ENCODE measurements at places on chromosomes 2 and 18.

- DNase-seq = no peak
Observed at GRCh38 chr18:72869226-72870185, 1.7 kb upstream of the NETO1 start.

GRCh38 chr2:10883066-10883465 is 28.7 kb upstream of the KCNF1 start:
- DNase-seq = no peak

- no peak for DNase-seq
Observed at GRCh38 chr2:234420408-234420807, 76.5 kb downstream of the ARL4C start.

- DNase-seq = no peak
Observed at GRCh38 chr2:144504218-144504641, 15.7 kb downstream of the ZEB2 start.

GRCh38 chr2:27243391-27244130 is 19.3 kb downstream of the SLC30A3 start:
- DNase-seq = no peak

DNA sequence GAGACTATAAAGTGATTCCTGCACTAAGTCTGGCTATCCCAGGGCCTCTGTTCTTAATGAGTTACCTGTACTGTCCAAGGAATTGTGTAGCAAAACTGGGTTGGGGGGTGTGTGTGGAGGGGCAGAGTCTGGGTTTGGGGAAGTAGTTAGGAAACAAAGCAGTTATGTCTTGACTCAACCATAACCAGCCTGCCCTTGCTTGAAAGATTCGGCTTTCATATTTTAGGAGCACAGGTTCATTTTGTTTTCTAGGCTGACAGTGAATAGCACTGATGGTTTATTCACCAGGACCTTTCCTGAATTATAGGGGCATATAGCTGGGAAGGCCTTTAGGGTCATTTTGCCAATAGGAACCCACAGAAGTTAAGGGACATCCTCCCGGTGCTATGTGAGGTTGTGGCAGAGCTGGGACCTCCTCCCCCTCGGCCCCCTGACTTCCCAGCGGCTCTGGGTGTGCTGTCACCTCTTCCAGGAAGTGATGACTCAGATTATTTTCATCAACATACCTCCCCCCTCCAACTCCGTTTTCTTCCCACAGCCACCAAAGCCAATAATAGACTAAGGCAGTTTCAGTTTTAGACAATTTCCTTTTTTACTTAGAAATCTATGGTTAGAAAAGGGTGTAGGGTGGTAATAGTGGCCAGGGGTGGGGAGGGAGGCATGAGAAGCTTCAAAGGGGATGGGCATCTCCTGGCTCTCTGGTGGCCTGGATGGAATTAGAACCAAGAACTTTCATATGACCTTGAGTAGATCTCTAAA is 44.8 kb downstream of the SETBP1 start:
- no peak for DNase-seq

DNA sequence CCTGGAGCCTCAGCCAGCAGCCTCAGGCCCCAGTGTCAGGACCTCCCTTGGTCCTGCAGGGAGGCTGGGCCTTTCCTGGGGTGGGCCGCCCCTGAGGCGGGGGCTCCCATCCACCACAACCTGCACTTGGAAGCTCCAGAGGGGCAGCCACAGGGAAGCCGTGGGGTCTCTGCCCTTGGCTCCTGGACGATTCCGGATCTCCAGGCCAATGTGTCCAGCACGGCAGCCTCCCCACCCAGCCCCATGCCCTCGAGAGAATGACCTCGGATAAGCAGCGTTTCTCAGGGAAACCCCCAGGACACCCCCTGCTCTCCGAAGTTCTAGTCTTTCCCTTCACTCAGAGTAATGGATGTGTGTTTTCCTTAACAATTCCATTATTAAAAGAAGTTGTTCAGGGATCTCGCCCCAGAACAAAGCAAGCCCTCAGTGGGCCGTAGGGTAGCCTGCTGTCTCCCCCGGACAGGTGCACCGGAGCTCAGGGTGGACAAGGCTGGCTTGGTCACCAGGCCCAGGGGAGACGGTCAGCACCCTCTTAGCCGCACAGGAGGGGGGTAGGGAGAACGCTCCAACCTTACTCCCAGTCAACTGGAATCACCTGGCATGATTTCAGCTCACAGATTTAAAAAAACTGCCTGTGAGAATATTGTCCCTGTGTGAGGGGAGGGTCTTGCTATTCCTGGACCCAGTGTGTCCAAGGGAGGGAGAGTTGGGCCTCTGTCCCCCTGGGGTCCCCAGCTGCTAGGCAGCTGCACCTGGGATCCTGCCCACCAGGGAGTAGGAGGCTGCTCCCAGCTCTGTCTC is 72.2 kb upstream of the OTOS start:
- DNase-seq = no peak

GRCh38 chr2:18153741-18154140 is 275.3 kb downstream of the KCNS3 start:
- DNase-seq = no peak
